NCI-H2171 (cell line): ENCODE measurements at places on chromosomes 7 and 10.

- DNase-seq = no peak
Observed at GRCh38 chr7:98872328-98872924, 2.6 kb upstream of the TMEM130 start.

DNA sequence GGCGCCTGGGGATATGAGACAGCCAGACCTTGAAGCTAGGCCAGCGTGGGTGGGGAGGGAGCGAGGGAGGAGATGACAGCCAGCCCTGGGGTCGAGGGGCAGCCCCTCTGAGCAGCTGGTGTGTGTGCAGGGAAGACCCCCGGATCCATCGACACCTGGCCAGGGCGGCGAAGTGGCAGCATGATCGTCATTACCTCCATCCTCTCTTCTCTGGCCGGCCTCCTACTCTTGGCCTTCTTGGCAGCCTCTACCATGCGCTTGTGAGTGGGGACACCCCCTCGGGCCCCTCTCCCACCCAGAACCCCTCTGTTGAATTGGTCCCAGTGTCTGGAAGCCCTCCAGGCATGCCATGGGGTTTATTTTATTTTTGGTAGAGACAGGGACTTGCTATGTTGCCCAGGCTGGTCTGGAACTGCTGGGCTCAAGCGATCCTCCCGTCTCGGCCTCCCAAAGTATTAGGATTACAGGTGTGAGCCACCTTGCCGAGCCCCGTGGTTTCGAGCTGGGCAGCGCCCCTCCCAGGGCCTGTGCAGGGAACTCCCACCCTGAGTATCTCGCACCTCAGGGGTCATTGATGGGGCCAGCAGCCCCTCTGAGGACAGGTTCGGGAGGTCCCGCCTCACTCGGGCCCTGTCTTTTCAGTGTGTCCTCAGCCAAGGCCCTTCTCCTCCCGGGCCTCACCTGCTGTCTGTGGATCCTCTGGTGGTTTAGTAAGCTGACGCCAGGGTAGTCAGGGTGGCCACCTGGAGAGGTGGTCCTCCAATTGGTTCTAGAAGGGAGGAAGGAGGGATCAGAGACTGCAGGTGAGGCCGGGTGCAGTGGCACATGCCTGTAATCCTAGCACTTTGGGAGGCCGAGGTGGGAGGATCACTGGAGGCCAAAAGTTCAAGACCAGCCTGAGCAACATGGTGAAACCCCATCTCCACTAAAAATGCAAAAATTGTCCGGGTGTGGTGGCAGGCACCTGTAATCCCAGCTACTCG lies 3.8 kb downstream of the UPK3B start:
- DNase-seq = no peak

DNA sequence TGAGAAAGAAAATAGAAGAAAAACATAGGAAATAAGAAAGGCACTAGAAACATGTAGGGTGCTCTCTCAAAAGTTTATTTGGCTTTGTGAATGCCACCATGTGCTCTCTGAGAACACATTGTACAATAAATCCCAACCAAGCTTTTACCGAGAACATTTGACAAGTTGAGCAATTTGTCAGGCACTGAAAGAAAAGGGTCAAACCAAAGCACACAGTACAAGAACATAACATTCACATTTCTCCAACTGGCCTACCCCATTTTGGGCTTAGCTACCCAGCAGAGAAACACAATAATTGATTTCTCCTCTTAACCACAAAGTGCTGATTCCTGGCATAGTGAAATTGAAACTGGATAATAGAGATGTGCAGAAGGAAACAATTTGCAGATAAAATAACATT lies 69.2 kb upstream of the SLC39A12 start:
- no peak for DNase-seq

- peak; percentile 3 for DNase-seq
Observed at GRCh38 chr7:18590744-18591340, 95.3 kb downstream of the HDAC9 start.

GRCh38 chr10:104085801-104086400 lies at the start of gene COL17A1:
COL17A1 (minus strand) TSS chr10:104085880; CDS start chr10:104080673, 5,207 bp downstream.
- DNase-seq = no peak

- no peak for DNase-seq
Observed at GRCh38 chr10:1939016-1939415, 201.7 kb upstream of the ADARB2 start.

DNA sequence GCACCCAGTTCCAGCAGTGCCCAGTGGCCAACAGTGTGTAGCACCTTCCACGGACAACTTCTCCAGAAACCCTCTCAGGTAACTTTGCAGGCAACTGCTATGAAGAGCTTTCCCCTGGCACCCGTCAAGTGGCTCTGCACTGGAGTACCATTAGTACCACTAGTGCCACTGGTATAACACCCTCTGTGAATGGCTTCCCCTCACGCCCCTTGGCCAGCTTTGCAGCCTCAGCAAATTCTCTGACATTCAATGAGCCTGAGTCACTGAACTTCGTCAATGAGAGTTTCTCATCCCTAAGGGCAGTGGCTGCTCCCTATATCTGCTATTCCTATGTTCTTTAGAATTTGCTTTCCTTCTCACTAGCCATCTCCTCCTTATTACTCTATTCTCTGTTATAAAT lies 7.6 kb upstream of the HERPUD2 start:
- no peak for DNase-seq

GRCh38 chr10:109187677-109188076 lies 735.6 kb downstream of the XPNPEP1 start:
- DNase-seq = no peak

- no peak for DNase-seq
Observed at GRCh38 chr7:18206331-18206730, 178.7 kb upstream of the PRPS1L1 start.

DNA sequence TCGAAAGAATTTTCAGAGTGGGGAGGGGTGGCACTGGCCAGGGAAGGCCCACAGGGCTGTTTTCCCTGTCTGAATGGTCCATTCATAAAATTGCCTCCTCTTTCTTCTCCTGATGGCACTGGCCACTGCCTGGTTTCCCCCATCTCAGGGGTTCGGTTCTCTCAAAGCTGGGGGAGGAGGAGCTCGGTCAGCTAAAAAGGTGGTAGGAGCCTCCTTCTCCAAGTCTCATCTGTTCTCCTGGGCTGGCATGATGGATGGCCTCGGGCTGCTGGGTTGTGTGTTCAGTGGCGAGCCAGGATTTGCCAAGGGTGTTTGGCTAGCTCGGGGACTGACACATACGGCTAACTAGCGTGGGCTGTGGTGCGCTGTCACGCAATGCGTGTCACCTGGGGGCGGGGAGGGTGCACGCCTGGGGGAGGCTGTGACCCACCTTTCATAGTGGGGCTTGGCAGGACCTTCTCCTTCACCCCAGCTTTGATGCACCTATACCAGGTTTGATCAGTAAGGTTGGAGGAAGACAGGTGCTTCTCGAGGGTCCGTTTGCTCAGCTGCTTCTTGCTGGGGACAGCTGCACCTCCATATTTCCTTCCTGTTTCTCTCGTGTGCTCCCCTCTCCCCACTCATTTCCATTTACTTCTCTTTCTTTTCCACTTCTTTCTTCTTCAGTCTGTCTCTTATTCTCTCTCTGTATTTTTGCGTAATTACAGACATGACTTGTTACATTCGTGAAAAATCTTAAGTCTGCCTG lies 36.3 kb downstream of the RBM20 start:
- no peak for DNase-seq

DNA sequence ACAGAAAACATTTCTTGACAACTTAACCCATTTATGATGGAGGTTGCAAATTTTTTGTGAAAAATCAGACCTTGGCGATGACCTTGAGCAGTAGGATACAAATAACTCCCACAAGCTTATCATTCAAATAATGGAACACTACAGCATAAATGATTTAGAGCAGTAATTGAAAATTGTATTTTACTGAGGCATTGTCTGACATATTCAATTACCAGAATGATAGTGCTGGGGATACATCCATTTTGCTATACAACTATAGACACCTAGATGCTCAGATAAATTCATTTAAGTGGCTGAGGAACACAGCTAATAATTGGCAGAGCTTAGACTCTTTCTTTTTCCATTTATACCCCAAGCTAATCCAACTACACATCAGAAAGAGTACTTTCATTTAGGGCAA lies 18.9 kb downstream of the TWIST1 start:
- no peak for DNase-seq

DNA sequence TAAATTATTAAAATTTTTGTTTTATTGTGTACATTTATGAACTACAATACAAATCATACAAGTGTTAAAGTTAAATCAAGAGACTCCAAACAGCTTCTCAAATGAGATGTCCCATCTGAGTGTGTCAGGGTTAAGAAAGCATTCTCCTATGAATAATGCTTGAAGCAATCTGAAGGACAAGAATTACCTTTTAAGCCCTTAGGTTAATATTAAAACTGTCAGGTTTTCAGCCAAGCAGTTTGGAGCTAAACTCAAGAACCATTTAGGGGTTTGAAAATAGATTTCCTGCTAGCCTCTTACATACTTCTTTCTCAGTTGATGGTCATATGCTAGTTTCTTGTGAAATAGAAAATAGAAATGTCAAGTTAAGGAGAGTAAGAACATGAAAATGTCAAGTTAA lies 38.3 kb downstream of the LIPJ start:
- no peak for DNase-seq

DNA sequence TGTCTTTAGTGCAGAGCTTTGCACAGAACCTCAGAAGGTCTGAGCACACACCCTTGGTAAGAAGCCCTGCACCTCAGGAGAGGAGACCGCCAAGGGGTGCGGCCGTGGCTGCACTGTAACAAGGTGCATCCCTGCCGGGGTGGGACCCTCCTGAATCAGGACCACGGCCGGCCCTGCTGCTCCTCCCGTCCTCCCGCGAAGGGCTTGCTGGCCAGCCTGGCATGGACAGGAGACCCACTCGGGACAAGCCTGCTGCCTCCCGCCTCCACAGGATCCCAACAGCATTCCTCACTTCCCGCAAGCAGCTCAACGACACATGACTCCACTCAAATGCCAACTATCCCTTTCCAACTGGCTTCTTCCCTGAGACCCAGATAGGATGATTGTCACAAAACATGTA lies 12.8 kb downstream of the WDR86 start:
- no peak for DNase-seq

DNA sequence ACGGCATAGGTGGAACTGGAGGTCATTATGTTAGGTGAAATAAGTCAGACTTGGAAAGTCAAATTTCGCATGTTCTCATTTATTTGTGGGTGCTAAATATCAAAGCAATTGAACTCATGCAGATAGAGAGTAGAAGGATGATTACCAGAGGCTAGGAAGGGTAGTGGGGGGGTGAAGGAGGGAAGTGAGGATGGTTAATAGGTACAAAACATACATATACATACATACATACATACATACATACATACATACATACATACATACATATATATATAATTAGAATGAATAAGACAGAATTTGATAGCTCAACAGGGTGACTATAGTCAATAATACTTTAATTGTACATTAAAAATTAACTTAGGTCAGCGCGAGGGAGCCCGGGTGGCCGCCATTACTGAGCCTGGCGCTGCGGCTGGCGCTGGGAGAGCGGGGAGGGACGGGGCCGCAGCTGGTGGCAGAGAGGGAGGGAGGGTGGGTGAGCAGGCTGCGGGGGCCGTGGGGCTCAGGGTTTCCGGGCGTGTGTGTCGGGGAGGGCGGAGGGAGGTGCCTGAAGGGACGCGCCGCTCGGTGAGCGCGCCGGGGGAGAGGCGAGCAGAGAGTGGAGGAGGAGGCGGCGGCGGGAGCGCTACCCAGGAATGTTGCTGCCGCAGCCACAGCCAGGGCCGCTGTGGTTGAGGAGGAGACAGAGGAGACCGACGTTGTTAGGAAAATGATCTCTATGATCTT lies 85.8 kb upstream of the EGFR start:
- DNase-seq = peak; percentile 61

- peak; percentile 1 for DNase-seq
Observed at GRCh38 chr7:143345428-143345900, 17.0 kb downstream of the FAM131B start.

DNA sequence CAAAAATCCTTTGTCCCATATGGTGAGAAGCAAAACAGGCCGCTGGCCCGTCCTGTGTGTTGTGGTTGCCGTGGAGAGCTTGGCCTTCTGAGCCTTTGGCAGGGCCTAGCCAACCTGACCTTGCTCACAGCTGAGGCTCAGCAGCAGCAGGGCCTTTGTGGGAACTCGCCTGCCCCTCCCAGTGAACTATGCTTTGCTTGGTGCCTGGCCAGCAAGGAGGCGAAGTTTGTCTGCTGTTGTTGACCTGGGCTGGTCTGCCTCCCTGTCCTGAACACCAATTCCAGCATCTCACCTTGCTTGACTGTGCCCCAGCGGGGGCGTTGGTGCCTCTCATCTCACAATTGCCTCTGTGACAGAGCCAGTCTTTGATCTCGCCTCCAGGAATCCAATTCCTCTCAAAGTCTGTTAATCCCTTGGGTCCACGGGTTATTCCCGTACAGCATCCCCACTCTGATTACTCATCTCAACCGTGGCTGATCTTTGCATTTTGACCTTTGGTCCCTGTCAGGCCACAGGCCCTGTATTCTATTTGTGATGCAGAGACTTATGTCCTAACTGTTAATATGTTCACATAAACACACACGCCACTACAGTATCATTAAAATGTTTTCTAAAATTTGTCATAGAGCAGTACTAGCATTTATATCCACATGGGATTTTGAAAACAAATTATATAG lies 22.6 kb downstream of the EPDR1 start:
- no peak for DNase-seq

DNA sequence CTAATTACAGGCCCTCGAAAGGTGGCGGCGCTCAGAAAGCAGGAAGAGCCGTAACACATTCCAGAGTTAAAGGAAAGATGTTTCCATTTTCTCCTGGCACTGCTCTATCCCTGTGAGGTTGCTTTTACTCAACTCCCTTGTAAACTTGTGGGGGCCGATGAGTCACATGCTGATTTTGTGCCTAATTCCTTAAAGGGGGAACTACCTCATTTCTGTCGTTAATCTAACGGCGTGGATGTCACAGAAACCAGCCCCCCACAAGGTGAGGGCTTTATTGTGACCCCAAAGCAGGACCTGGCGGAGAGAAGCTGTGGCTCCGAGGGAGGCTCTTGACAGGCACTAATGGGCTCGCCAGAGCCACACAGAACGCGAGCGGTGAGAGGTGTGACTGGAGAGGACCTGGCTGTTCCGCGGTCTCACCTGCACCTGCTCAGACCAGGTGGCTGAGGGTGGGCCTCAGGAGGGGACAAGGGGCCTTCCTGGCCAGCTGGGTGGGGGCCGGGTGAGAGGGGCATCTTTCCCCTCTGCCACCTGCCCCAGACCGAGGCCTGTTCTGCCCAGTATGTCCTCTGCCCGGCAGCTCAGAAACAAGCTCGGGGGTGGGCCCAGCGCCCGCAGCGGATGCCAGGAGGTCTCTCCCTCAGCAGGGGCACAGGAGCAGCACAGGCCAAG lies 50.9 kb downstream of the CALML3 start:
- DNase-seq = no peak

DNA sequence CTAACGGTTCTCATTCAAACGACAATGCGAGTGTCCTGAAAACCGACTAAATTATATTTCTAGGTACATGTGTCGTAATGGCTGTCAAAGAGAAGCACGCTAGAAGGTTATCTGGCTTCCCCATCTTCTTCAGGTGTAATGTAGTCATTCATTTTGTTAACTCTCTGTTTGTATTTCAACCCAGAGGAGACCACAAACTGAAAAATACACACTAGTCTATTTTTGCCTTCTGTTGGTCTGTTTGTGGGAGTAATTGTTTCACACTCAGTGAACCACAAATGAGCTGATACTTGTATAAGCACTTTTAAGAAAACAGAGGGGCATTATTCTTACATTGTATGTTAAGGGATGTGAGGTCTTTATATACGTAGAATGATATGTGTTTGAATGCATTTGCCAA lies 305.9 kb downstream of the GATA3 start:
- no peak for DNase-seq
